Activated CD4-positive, alpha-beta T cell treated with anti-CD3 and anti-CD28 coated beads, Interleukin-2, amount 50 U/mL, for 1 hour (primary cell): ENCODE measurements at places on chromosomes 4 and X.

DNA sequence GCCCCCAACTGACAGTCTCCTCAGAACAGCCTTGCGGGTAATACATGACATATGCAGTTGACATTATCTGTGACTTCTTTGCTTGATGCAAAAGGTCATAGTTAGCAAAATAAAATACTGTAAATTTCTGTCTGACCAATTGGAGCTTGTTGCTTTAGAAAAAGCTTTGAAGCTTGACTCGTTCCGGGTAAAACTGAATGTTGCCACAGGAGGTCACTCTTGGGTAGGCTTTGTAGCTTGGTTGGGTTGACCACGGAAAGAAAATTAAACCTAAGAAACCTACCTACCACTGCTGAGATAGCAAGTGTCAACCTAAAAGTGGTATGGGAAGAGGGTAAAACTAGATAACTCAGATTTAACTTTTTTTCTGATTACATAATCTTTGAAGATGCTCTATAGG, 23.2 kb downstream of the PRPS2 start:
- DNase-seq = peak; percentile 34

GRCh38 chrX:37854748-37855147, 7.4 kb upstream of the DYNLT3 start:
- no peak for DNase-seq

- peak; percentile 34 for DNase-seq
Measured at GRCh38 chrX:2691543-2692220, 587 bp downstream of the CD99 start.

DNA sequence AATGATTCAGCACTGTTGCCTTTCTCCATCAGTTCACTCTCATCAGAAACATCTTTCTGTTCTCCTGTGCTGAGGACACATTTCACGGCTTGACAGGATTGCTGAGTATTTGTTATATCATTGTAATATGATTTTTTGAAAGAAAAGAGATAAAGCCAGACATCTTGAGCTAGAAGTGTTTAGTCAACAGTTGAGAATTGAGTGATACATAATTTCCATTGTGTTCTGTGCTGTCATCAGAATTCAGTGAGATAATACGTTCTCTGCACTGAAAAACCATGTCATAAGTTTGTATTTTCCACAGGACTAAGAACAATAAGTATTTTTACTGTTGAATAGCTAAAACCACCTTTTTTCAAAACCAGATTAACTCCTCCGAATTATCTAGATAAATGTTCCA, 50.2 kb upstream of the GPRIN3 start:
- DNase-seq = no peak

GRCh38 chr4:146340798-146341197, 126.5 kb downstream of the REELD1 start:
- DNase-seq = no peak

DNA sequence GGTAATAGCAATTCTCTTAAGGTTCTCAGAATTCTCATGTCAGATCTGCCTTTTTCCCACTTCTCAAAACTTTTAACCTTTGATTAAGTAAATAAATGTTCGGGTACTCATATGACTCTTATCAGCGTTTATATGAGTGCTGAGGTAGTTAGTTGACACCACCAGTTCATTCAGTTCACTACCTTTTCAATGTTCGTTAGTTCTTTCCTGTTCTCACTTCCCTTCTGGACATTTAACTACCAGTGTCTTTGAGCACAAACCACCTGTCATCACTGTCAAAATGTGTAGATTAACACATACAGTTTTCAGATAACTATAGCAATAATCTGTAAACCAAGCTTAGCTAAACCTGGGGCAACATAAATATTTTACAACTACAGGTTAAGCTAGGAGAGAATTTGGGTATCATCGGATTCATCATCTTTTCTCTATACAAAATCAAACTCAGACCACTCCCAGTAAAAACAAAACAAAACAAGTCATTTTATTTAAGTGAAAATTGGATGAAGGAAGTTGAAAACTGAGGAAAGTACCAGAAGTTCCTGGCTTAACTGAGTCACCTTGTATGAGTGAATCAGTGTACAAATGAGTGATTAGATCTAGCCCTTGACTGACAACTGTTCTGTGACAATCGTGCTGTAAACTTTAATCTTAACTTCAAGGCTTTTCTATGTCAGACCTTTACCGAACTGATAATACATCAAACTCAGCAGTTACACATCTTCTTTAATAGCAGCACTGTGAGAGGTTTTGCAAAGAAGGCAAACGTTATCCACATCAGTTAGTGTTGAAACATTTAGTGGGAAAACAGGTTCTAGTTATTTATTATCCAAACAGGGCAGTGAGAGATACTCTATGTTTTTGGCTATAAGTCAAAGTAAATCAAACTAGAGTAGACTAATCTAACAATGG, 41.9 kb downstream of the ARHGEF38 start:
- DNase-seq = no peak

DNA sequence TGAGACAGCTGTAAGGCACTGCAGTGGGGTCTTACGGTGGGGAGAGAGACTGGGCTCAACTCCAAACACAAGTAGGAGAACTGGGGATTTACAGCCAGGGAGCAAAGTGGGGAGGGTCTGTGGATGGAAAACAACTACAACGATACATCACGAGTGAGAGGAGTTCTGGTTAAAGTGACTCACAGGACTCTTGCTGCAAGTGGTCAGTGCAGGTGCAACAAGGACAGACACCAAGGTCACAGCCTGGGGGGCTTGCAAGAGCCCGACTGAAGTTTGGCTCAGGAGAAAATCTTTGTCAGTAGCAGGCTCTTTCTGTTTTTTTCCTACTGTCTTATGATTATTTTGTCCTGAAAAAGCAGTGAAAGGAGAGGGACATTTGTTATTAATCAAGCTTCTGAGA, 10.1 kb upstream of the FAT1 start:
- DNase-seq = no peak
